Natural killer cell (primary cell): ENCODE measurements at places on chromosomes 3 and 15. TPM values are rescaled to one million over a fixed set of nuclear protein-coding genes. Genes with fewer than 3 reads are reported as not detected.

FOXL2NB gene
- total RNA-seq: not detected

DUOX2 gene
- total RNA-seq: not detected

CLDN11 gene
- total RNA-seq: not detected

GRCh38 chr15:27328608-27329007, 357.6 kb downstream of the GABRG3 start:
- no peak for DNase-seq

GRCh38 chr3:129699612-129700011, 93.1 kb upstream of the PLXND1 start:
- no peak for DNase-seq

DNA sequence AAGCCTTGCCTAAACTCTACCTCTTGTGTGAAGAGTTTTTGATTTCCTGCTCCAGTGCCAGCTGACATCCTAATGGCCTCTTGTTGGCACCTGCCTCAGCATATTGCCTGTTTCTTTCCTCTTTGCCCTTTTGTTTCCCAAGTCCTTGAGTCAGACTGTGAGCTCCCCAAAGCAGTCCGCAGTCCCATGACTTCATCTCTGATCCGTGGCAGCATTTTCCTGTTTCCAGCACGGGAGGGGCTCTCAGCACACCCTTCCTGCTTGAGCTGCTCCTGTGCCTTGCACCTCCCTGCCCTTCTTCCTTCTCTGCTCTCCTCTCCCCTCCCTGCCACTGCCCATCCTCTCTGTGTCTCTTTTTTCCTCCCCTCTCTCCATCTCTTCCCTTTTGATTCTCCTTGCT, 179.6 kb downstream of the EPHB1 start:
- DNase-seq: no peak

- DNase-seq: peak; percentile 14
Observed at GRCh38 chr15:40986820-40987219, 33.5 kb downstream of the CHAC1 start.

DNA sequence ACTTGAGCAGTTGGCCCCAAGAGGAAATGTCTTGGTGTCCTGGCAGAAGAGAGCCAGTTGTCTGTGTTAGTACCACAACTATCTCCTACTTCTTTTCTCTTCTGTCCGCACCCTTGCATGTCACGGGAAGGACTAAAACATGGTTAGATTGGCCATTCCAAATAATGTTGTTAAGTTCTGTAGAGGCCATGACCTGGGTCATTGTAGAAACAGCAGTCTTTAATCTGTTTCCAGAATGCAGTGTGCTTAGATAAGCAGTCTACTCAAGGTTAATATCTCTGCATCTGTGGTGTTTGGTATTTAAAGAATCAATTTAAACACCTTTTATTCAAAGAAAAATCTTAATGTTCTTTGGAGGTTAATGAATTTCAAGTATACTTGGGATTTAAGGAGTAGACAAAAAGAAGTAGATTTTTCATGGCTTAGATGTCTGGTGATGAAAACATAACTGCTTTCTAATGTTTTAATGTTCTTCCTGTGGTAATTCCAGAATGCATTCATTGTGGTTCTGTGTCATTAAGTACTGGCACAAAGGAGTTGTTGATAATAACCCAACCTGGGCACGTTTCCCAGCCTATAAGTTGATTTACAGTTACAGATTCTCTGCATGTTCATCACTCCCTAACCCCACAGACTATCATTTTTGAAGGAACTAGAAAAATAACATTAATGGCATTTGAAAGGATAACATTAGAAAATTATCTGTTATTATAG, 58.9 kb downstream of the TMEM108 start:
- DNase-seq: no peak

DNA sequence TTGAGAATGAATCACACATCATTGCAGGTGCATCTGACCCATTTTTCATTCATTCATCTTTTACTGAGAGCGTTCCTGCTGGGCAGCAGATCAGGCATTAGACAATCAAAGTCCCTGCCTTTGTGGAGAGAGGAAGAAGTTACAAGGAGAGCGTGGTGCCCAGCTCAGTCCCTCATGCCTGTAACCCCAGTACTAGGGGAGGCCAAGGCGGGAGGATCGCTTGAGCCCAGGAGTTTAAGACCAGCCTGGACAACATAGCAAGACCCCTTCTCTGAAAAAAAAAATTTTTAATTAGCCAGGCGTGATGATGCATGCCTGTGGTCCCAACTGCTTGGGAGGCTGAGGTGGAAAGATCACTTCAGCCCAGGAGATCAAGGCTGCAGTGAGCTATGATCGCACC, 35.0 kb upstream of the MEX3B start:
- no peak for DNase-seq

DNA sequence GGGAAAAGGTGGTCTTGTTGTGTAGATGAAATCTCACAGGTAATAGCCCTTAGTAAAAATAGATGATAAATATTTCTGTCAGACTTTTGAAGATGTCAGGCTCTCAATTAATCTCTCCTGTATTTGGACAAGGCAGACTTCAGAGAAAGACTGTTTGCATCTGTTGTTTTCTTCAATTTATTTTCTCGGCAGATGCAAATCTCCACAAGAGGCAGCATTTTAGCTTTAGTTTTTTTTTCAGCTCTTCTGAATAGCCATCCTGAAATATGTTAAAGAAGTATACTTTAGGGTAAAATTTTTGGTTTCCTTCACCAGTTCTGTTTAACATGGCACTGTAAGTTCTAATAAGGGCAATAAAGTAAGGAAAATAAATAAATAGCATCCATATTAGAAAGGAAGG, 685.1 kb downstream of the SI start:
- no peak for DNase-seq

DNA sequence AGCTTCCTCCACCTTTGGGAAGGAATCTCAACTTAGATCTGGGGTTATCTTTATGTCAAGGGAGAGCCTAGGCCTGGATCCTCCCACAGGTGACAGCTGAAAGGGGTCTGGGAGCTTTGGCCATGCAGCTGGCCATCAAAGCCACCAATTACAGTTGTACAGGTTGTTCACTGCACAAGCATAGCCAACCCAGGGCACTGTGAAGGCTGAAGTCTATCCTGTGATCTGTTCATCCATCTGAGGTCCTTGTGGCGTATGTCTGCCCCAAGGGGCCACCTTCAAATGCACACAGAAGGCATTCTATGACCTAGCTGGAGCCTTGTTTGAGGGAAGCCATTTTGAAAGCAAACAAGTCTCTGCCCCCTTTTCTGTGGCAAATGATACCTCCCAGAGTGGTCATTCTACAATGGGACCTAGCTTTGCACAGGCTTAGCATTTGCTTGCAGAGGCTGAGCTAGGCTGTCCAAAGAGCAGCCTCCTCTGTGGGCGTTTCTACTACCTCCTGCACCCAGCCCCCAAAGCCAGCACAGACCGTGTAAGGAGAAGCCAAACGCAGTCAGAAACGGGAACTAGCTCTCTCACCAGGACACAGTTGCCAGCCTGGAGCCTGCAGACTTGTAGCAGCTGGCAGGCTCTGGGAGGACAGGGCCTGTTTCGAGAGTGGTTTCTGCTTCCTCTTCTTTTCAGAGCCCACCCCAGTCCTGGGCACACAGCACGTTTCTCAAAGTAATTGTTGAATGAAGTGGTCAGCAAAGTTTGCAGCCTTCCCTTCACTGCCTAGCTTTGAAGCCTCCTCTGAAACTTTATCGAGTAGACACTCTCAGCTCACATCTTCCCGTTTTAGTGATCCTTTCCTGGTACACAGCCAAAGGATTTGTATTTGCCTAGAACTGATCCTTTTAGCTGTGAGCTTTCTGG, 157.3 kb upstream of the SMAD3 start:
- DNase-seq: no peak

DNA sequence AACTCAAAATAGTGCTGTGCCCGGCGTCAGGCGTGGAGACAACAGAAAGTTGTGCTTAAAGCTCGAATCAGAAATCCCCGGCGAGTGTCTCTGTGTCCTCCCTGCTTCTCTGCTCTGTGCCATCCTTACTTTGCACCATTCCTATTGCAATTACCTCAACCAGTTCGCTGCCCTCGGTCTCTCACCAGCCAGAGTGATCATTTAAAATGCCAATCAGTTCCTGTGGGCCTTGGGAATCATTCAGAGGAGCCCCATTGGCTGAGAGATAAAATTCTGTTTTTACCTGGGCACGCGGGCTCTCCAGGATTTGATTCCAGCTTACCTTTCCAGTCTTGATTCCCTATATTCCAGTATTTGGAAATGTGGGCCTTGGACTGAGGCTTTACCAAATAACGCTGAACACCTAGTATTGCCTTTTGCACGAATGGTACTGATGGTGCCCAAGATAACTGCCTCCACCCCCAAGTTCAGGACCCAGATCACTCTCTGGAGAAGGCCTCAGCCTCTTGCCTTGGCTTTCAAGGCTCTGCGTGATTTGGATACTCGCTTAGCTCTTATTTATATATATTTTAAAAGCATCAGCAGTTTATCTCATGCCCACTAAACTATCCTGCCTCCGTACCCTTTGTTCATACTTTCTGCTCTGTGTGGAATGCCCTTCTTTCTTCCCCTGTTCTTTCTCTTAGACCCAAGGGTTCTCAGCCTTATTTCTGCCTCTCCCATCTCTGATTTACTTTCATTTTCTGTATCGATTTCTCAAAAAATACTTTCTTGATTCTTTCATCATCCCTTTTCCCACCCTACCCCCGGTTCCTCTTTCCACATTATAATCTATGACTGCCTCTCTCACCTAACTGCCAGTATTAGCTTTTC, 863 bp downstream of the PSMA4 start:
- peak; percentile 46 for DNase-seq

DNA sequence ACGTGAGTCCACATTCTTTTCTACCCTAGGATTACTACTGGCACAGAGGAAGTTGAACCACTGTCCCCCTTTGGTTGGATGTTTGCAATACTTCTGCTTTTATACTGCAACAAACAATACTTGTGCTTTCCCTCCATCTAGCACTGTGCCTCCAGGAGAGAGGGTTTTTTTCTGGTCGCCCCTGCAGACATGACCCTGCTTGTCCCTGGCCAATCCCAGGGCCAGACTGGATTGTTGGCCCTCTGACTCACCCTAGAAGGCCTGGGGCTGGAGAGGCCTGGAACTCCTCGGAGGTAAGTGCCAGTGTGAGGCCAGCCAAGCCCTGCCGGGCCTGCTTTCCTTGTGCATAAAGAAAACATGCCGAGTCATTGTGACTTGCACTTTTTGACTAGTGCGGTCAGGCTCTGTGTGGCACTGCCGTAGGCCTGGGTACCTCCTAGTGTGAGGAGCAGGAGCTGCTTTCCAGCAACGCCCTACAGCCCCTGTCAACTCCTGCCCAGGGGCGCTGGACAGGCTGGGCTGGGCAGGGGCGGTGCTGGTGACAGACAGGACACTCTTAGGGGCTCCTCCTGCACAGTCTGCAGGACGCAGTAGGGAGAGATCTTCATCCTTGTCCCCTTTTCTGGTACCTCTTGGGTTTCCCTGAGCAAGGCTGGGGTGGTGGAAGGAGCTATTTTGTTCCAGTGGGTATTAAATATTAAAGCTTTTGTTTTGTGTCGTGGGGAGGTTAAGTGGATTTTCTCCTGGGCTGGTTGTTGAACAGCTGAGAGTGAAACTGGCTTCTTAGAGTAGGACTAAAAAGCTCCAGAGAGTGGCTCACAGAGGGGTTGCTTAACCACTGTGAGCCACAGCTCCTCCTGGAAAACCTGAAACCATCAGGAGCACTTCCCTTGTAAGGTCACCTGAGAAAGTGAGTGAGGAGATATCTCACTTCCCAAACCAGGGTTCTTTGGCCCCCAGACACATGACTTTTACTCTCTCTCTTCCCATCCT, 14.4 kb upstream of the TKT start:
- DNase-seq: no peak
